ENCODE measurements at places on chromosomes 7 and 10.

GRCh38 chr10:93397020-93397419 lies 85.1 kb downstream of the MYOF start:
- no peak for DNase-seq

GRCh38 chr10:75018686-75019307 lies 92.7 kb upstream of the SAMD8 start:
- DNase-seq = no peak

DNA sequence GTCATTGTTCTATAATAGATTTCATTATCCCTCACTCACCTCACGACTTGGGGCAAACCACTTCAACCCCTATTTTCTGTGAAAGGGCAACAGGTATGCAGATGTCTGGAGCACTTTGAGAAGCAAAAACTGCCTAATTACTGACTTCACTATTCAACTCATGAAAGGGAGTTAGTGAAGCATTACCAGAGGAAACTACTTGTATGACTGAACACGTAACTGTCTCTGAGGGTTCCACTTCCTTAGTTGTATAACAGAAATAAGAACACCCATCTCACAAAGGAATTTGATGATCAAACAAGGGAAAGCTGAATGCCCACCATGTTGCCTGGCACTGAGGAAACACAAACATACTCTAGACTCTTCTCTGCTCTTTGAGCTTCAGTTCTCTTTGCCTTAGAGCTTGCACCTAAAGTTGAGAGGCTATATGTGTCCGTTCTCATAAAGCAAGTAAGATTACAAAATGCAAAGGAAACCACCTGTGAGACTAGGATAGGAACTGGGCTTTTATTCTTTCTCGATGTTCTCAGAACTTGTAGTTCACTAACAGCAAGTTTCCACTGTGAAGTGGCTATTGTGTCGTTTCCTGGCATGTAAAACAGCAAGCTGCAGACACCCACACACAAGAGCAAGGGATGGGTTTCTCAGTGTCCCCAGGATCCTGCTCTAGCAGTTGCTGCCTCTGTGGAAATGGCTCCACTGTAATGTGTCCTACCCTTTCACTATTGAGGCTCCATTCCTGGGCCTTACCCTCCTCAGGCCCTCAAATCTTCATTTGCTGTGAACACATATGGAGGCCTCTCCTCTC lies 2.6 kb downstream of the TMEM243 start:
- DNase-seq = peak; percentile 70

DNA sequence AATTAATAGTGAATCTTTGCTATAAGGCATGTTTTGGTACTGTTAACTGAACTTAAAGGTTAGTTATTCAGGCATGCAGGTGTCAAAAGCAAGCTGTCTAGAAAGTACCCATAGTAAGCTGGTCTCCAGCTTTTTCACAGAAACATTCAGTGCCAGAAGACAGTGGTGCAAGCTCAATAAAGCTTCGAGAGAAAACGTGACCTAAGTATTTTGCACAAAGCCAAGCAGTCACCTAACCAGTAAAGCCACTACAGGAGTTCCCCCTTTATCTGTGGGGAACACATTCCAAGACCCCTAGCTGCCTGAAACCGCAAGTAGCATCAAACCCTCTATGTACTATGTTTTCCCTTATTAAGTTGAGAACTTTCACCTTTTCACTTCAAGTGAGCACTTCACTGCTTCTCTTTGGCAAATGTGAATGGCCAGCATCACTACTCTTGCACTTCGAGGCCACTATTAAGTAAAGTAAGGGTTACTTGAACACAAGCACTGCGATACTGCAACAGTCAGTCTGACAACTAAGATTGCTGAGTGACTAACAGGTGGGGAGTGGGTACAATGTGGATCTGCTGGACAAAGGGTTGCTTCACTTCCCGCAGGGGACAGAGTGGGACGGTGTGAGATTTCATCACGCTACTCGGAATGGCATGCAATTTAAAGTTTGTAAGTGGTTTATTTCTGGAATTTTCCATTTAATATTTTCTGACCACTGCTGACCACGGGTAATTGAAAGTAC lies 253.8 kb upstream of the YAE1 start:
- DNase-seq = no peak

DNA sequence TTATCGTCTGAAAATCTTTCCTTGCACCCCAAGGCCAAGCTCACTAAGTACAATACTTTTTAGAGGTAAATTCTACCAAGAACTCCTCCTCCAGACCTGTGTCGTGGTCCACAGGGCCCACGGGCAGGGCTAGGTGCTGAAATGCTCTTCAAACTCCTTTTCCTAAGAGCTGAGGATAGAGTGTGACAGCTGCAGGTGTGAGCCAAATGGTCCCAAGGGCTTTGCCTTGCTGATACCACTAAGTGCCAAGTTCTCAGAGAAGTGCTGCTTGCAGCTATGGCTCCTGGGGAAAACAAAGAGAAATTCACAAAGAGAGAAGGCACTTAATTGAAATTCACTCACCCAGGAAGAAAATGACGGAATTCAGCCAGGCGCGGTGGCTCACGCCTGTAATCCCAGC lies 868.9 kb upstream of the AUTS2 start:
- no peak for DNase-seq

DNA sequence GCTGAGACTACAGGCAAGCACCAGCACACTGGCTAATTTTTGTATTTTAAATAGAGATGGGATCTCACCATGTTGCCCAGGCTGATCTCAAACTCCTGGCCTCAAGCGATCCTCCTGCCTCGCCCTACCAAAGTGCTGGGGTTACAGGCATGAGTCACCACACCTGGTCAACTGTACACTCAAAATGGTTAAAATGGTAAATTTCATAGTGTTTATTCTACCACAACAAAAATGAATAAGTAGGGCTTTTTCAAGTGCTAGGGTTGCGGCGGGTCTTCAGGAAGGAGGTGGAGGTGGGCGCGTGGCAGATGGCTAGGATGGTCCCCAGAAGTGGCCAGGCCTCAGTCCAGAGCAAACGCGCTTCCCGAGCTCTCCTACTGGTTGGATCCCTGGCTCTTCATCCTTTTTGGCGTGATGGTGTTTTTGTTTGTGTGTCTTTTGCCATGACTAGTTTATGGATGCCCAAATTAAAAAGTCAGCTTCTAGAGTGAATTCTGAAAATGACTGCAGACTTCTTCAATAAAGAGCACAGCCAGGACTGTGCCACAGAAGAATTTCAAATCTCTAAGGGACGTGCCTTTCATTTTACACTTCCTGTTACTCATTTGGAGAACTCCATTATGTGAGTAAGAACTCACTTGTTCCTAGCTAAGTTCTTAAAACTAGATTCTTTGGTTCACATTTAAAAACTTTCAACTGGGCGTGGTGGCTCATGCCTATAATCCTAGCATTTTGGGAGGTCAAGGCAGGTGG lies 73.9 kb downstream of the TMEM130 start:
- no peak for DNase-seq

DNA sequence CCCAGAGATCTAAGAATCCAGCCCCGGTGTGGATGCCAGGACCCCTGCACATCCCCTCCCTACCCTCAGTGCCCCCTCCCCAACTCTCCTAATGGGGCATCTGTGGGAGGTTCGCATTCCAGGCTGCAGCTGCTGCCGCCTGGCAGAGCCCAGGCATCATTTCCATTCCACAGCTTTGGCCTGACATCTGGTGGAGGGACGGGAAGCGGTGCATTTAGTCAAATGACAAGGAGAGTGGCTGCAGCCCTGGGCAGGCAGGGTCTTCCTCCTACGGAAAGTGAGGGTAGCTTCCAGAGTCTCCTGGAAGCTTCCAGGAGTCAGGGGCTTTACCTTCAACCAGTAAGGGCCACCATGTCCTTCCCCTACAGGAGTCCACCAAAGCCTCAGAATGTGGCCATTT lies 30.8 kb downstream of the PRLHR start:
- DNase-seq = no peak

DNA sequence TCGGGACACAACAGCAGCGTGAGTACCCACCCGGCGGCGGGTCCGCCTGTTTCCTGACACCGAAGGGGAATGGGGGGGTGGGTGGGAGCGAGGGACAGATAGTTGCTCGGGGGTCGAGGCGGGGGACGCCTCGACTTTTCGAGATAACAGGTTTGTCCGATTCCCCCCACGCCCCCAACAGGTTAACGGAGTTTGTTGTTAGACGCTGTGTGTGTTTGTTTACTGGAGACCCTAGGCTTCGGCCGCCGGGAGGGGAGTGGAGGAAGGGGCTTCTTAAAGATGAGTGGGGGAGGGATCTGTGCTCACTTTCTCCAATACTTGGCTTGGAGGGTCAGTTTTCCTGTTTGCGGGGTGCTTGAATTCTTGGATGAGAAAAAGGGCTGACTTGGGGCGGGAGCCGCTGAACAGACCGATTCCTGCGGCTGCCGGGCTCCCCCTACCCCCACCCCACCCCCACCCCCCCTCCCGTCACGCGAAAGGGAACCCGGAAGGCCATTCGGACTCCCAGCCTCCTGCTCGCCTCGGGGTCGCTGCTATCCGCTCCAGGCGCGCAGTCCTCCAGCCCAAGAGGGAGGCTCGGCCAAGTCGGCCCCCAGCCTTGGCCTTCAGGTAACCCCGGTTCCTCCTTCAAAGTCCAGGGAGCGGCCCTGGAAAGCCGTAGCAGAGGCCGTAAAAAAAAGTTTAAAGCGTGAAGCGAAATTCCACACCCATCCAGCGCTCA lies 1.0 kb downstream of the SORCS3 start:
- DNase-seq = no peak

- DNase-seq = no peak
Measured at GRCh38 chr7:135185471-135186260, 15.2 kb upstream of the CYREN start.

GRCh38 chr10:97842656-97843280 lies 6.9 kb upstream of the GOLGA7B start:
- no peak for DNase-seq

GRCh38 chr10:128047991-128048818 lies 78.0 kb downstream of the MKI67 start:
- DNase-seq = peak; percentile 62

DNA sequence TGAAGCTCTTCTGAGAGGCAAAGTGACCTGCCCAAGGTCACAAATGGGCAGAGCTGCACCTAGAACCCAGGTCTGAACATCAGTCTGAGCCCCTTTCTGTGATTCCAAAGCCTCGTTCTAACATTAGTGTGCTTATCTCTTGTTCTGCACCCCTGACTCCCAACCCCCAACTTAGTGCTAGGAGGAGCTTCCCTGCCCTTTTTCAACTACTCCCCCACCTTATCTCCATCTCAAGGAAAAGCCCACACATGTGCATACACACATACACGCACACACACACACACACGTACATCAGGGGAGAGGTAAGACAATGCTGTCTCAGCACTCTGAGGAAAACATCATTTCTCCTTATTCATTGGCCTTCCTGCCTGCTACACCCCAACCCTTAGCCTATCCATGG lies 8.3 kb downstream of the PRRT4 start:
- DNase-seq = no peak

DNA sequence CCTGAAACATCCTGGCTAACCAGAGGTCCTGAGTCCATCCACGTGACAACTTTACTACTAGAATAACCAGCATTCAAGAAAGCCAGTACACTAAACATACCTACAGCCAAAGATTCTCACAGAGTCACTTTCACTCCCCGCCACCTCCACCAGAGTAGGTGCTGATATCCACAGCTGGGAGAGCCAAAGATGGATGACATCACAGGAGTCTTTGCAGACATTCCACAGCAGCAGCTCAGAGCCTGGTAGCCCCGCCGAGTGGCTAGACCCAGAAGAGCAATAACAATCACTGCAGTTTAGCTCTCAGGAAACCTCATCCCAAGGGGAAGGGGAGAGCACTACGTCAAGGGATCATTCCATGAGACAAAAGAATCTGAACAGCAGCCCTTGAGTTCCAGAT lies 13.5 kb upstream of the ADAM22 start:
- no peak for DNase-seq

- DNase-seq = no peak
Measured at GRCh38 chr10:110876000-110876399, 4.3 kb downstream of the PDCD4 start.

DNA sequence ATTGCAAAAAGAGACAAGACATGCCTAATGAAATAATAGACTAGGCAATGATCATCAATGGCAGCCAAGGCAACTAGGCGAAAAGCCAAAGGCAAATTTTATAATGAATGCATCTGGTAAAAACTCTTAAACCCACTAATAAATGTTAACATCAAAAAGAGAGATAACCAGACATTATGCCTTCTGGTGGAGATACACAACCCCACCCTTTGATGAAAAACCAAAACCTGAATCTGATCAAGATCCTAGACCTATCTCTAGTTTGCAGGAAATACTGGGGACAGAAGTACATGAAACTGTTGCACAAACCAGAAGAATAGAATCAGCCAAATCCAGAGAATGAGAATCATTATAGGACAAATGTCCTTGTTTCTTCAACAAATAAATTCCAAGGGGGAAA lies 22.0 kb upstream of the GSAP start:
- DNase-seq = no peak

DNA sequence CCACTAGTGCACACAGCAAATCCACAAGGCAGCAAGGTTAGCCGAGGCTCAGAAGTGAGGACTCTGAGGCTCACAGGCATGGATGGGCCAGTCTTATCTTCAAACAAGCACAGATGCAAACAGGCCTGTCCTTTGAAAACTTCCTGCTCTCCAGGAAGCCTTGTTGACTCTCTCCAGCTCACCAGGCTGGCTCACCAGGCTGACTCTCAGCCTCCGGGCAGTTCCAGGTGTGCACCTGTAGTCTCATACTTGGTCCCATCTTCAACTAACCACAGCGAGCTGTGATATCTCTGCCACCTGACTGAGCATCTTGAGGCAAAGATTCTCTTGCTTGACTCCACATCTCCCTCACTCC lies 173.9 kb upstream of the ZMIZ1 start:
- no peak for DNase-seq

GRCh38 chr7:133530682-133531081 lies 277.8 kb downstream of the EXOC4 start:
- DNase-seq = no peak

DNA sequence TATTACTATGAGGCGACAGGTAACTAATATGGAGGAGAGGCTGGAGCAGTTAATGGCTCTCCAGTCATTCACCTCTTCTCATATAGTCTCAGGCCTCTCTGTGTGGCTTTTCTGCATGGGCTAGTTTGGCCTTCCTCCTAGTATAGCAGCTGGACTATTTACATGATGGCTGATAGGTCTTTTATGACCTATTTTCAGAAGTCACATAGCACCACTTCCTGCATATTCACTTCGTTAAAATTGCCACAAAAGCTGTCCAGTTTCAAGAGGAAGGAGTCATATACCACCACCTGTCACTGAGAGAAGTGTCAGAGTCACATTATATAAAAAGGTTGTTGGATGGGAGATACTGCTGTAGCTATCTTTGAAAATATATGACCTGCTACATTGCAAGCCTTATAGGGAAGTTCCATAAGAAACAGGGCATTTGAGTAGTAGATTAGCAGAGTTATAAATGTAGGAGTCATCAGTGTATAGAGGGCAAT lies 8.0 kb upstream of the DMTF1 start:
- DNase-seq = no peak
